Activated T-cell treated with anti-CD3 and anti-CD28 coated beads, Interleukin-2, amount 50 U/mL, for 72 hours (primary cell): ENCODE measurements at places on chromosomes 1 and 21.
A peak's percentile ranks its signal among the peaks of the same experiment; 100 is the strongest.

GRCh38 chr1:192485692-192486436, 89.7 kb upstream of the RGS1 start:
- no peak for DNase-seq

DNA sequence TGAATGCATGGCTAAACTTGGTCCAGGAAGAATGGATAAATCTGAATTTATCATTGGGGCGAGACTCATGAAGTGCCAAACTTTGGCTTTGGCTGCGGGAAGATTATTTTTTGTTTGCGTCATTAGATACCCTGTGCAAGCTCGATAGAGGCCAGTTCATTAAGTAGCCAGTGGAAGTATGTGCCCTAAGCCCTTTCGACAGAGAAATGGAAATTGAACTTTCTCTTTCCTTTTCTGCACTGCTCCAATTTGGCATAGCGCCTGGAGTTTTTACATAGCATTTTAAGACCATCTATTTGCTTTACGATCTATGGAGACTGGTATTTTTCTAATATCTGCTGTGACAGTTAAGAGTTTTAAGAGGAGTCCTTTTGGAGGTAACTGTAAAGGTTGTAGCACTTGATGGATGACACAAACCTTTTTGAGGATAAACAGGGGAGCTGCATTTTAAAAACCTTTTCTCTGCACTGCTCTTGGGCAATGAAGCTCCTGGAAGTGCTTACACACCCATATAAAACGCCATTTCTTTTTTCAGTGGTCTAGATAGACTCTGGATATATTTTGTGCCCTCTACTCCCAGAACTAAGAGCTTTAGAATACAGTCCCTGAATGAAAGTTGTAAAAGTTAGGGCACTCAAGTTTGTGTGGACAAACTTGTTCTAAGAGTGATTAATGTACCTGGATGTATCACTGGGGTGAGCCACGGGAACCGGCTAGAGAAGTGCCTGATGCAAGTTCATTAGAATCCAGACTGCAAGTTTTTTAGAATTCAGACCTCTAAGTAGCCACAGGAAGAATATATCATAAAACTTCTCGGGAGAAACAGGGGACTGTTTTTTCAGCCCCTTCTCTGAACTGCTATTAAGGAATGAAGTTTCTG, 41.3 kb upstream of the CFHR3 start:
- DNase-seq: no peak

GRCh38 chr1:155313261-155313660, 4.6 kb downstream of the FDPS start:
- DNase-seq: no peak

DNA sequence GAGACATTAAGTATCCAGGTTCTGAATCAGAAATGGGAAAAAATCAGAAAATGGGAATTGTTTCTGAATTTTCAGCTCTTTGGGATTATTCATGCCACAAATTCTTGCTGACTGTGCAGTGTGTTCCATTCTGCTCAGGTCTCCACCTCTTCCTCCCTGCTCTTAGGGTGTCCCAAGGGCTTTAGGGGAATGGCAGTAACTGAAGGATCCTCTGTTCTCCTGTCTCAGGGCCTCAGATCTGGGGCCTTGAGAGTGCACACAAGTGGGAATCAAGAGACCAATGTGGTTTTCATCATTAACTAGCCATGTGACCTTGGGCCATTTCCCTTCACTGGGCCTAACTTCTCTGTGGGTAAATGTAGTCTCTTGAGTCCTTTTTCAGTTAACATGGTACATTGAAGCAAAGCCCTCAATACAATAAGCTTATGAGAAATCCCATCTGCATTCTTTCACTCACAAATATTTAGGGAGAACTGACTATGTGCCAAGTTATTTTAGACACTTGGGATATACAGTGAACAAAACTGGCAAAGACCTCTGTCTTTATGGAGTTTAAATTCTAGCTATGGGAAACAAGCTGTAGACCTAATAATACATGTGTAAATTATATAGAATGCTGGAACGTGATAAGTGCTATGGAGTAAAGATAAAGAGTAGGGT, 75.7 kb upstream of the SPATA6 start:
- no peak for DNase-seq

GRCh38 chr1:29669158-29669871, 433.0 kb downstream of the PTPRU start:
- no peak for DNase-seq

DNA sequence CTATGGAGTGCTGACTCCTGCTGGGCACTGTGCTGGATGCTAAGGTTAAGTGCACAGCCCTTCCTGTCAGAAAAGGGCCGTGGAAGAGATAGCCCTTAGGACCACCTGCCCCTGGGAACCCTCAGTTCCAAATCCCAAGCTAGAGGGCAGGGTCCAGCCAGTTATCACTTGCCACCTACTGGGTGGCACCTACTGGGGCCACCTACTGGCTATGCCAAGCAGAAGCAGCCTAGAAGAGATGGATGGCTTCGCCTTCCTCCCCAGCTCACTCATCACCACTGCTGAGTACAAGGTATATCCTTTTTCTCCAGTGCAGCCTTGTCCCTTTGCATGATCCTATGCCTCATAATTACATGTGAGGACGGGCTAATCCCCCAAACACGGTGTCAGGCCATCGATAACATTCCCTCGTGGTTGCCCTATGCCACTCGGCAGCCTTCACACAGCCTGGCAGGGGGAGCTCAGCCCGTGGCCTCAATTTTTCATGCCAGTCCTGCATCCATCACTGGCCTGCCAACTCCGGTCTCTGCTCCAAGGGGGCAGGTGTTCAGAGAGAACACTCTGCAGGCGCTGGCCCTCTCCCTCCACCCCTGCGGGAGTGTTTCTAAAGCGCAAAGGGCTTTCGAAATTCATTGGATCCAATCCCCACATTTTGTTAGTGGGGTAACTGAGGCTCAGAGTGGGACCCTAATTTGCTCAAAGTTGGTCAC, 49.0 kb downstream of the SYT2 start:
- DNase-seq: no peak

GRCh38 chr1:20717452-20718342, at the start of gene KIF17:
Gene KIF17, minus strand, starts transcription at chr1:20718007. Its CDS starts 301 bp downstream, at chr1:20717706.
- DNase-seq: peak; percentile 71

DNA sequence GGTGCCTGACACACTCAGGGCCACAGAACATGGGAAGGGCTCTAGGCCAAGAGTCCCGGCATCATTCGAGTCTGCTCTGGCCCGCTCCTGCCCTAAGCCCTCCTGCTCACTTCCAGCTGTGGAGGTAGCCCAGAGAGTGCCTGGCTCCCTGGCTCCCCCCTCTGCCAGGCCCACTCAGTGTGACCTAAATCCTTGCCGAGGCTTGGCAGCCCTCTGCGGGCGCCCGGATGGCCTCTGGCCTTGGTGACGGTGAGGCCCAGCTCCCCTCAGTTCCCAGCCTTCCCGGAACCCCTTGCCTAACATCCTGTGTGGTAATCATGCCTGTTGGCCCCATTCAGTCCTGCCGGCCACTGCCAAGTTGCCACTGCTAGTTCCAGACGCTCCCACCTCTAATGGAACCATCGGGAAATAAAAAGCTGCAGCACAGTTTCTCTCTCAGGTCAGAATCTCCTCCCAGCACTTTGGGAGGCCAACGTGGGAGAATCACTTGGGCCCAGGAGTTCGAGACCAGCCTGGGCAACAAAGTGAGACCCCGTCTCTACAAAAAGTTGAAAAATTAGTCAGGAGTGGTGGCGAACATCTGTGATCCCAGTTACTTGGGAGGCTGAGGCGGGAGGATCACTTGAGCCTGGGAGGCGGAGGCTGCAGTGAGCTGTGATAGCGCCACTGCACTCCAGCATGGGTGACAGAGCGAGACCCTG, 1.2 kb upstream of the H6PD start:
- DNase-seq: no peak

DNA sequence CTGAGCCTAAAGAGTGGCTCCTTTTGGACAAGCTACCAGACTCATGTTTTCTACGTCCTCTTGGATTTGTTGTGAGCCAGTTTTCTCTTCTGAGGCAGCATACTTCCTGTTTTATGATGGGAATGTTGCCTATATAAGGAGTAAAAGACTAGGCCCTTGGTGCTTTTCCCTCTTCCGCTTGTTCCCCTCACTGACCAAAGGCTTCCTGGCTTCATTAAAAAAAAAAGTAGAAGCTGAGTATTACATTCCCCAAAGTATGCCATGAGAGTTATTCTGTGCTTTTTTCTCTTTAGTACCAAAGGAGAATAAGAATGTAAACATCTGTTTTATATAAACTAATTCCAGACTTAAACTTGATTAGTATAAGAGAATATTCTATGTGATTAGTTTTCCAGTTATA, 6.5 kb upstream of the HMCN1 start:
- no peak for DNase-seq

GRCh38 chr1:46532498-46533178, 18.8 kb downstream of the KNCN start:
- DNase-seq: peak; percentile 84

GRCh38 chr1:159229896-159230295, 25.2 kb downstream of the ACKR1 start:
- DNase-seq: no peak

- DNase-seq: no peak
Measured at GRCh38 chr1:118077331-118078045, 107.5 kb downstream of the SPAG17 start.

GRCh38 chr1:65795311-65795710, 2.6 kb downstream of the PDE4B start:
- DNase-seq: no peak

DNA sequence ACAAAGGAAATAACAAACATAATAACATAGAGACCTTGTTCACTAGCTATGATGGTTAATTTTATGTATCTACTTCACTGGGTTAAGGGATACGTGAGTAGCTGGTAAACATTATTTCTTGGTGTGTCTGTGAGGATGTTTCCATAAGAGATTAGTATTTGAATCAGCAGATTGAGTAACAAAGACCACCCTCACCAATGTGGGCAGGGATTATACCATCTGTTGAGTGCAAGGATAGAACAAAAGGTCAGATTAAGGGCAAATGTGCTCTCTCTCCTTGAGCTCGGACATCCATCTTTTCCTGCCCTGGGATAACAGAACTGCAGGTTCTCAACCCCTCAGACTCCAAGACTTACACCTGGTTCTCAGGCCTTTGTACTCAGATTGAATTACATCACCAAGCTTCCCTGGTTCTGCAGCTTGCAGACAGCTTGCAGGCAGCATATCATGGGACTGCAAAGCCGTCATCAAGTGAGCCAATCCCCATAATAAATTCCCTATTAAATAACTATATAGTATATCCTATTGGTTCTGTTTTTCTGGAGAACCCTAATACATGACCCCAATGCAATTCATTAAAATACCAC, 9.2 kb downstream of the SPATA6 start:
- no peak for DNase-seq

GRCh38 chr21:32916522-32917099, 109.1 kb upstream of the OLIG2 start:
- DNase-seq: no peak

GRCh38 chr1:35539824-35540261, 17.4 kb downstream of the KIAA0319L start:
- DNase-seq: no peak

DNA sequence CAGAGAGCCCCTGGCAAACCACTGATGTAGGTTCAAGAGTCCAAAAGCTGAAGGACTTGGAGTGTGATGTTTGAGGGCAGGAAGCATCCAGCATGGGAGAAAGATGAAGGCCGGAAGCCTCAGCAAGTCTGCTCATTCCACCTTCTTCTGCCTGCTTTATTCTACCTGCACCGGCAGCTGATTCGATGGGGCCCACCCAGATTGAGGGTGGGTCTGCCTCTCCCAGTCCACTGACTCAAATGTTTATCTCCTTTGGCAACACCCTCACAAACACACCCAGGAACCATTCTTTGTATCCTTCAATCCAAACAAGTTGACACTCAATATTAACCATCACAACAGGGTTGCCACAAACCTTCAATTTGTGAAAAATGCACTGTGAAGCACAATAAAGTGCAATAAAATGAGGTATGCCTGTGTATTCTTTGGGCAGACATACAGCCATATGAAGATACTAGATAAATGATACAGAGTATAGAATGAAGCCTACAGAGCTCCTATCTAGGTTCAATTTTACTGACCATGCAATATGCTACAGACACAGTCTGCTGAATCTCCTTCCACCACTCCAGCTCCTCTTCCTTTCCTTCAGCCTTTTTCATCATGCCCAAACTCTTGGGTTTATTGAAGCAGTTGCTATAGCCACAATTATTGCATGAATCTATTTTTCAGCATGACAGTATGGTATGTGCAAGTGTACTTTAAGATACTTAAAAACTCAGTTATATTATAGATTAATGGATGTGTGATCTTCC, 24.0 kb upstream of the CDC42BPA start:
- DNase-seq: no peak

DNA sequence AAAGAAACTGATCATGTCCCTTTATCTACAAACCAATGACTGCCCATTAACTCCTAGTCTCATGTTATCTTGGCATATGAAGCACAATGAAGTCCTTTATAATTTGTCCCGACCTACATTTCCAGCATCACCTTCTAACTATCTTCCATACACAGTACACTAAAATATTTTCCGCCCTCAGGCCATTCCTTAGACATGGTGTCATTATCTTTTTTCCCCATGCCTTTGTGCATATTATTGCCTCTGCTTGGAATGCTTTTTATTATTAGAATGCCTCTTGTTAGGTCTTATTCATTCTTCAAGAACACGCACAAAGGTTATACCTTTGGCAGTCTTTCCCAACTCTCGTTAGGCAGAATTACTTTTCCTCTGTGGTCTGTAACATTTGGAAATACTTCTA, 39.6 kb downstream of the ATG4C start:
- no peak for DNase-seq

- DNase-seq: no peak
Measured at GRCh38 chr1:34930702-34931071, 1.2 kb upstream of the DLGAP3 start.

GRCh38 chr1:219113261-219113660, 60.4 kb upstream of the LYPLAL1 start:
- DNase-seq: no peak
